ENCODE measurements at places on chromosomes 12 and 14.
A peak's percentile ranks its signal among the peaks of the same experiment; 100 is the strongest.

DNA sequence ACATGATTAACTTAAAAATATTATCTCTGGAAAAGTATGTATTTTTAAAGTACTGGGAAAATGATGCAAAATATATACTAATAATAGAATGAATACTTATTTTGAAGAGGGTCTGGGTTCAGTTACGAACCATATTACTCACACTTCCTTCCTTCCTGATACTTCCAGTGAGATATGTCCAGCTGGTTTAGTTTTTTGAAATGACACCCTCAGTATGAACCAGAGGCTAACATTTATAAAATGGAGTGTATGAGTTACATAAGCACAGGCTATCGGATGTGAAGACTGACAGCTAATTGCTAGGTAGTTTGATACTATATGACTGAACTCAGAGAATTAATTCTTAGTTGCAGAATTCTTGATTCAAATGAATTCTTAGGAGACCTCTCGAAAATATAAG lies 122.9 kb downstream of the OTOGL start:
- no peak for DNase-seq

- no peak for DNase-seq
Observed at GRCh38 chr14:86912709-86913108, 1080.3 kb downstream of the GALC start.

- DNase-seq, result no peak
Observed at GRCh38 chr12:47882781-47883546, 21.8 kb downstream of the VDR start.

- DNase-seq, result no peak
Observed at GRCh38 chr12:70251661-70252060, 8.4 kb downstream of the CNOT2 start.

GRCh38 chr14:36723530-36723929 lies 61.9 kb downstream of the PAX9 start:
- no peak for DNase-seq

DNA sequence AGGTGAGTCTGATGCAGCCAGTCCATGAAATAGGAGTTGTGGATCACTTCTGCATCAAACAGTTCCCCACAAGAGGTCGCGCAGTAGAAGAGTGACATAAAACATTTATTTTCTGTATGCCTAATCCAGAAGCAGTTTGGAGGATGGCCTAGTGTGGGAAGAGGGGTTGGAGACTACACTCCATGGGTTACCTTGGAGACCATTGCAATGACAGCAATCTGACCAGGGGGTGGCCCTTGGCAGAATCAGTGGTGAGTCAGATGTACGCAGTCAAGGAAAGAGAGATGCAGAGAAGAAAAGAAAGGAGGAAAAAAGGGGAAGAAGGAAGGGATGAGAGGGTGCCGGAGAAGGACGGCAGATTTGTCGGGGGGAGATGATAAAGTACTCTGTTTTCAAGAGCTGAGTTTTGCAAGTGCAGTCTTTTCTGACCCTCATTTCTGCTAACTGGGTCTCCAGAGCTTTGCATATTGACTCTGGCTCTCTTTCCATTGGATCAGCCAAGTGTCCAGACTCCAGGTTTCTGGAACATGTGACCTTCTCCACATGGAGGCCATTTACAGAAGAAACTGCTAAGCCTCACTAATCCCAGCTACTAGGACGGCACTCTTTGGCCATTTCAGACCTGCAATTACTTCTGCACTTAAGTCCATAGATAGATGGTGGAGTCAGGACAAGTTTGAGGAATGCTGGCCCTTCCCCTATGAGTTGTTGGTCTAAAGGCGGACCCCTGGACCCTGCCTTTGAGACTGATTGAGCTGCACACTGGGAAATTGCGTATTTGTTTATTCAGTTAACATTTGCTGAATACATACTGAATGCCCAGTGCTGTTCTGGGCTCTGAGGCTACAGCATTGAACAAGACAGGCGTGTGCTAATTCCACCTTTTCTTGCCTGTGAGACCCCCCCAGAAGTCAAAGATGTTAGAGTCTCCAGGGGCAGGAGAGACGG lies 424.2 kb downstream of the BCL11B start:
- no peak for DNase-seq

DNA sequence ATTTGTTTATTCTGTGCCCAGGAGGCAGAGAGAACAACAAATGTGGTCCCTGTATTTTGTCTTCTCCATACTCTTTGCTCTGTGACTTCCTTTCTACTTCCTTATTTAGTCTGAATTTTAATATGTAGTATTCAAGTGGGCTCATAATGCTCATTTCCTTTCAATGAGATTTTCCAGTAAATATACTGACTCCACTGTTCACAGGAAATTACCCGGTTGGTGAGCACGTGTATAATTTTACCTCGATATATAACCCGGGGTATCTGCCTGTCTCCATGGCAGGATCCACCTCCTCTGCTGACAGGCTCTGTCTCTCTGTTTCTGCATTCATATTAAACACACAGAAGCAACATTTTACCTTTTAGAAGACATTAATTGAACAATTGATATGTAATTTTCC lies 166.0 kb downstream of the SLC38A4 start:
- no peak for DNase-seq

- DNase-seq, result no peak
Observed at GRCh38 chr12:111275308-111275707, 93.6 kb downstream of the PHETA1 start.

DNA sequence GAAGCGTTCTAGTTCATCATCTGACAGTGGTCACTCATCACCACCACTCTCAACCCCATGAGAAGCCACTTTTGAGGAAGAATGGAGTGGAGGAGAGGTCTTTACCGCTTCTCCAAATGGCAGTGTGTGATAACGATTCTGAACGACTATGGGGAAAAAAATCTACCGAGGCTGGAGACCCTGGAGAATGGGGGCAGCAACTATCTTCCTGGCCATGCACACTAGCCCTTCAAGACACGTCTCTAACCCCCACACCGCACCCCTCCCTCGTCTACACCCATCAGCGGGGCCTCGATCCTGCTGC lies 365 bp downstream of the ING4 start:
- DNase-seq, result no peak

GRCh38 chr12:132523576-132524331 lies 33.8 kb downstream of the FBRSL1 start:
- DNase-seq, result peak; percentile 53

GRCh38 chr14:73125746-73126145 lies 10.6 kb upstream of the PSEN1 start:
- no peak for DNase-seq

GRCh38 chr14:78316786-78317185 lies 146.6 kb downstream of the NRXN3 start:
- no peak for DNase-seq

DNA sequence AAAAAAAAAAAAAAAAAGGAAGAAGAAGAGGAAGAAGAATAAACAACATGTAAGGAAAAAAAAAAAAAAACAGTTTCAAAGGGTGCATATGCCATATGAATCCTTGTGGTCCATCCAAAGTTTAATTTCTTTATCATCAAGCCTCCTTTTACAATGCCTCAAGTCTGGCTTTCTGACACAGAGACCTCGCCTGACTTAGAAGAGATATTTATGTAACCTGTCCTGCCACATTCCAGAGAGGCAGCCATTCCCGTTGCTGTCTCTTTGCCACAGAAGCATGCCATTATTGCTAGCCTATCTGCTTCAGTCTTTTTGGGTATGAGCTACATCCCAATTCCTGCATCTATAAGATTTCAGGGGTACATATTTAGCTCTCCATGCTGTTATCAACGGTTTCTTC lies 596.7 kb upstream of the ATP2B1 start:
- DNase-seq, result no peak

GRCh38 chr14:71488703-71489191 lies 443.5 kb upstream of the RGS6 start:
- no peak for DNase-seq

- DNase-seq, result no peak
Observed at GRCh38 chr12:78035901-78036606, 205.4 kb downstream of the NAV3 start.

GRCh38 chr12:69671597-69671996 lies 27.5 kb downstream of the BEST3 start:
- no peak for DNase-seq

DNA sequence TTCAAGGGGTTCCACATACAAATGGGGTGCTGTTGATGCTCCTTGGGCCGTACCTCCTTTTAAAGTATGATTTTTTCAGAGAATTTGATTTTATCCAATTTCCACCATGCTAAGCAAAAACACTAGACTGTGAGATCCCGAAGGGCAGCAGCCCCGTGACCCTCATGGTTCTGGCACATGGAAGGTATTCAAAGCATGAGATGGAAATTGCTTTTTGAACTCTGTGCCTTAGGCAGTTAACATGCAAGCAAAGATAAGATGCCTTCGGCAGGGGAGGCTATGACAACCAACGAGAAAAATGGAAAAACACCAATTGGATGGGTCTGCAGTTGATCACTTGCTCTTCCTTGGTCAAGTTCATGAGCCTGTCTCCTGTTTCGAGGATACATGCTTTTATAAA lies 120.8 kb upstream of the DIO3 start:
- DNase-seq, result no peak

GRCh38 chr12:120067084-120067869 lies 49.3 kb downstream of the RAB35 start:
- DNase-seq, result no peak

- DNase-seq, result no peak
Observed at GRCh38 chr14:24398653-24399446, at the start of gene NYNRIN. Gene NYNRIN (plus strand): TSS chr14:24399003. CDS start chr14:24399247, 244 bp downstream.

DNA sequence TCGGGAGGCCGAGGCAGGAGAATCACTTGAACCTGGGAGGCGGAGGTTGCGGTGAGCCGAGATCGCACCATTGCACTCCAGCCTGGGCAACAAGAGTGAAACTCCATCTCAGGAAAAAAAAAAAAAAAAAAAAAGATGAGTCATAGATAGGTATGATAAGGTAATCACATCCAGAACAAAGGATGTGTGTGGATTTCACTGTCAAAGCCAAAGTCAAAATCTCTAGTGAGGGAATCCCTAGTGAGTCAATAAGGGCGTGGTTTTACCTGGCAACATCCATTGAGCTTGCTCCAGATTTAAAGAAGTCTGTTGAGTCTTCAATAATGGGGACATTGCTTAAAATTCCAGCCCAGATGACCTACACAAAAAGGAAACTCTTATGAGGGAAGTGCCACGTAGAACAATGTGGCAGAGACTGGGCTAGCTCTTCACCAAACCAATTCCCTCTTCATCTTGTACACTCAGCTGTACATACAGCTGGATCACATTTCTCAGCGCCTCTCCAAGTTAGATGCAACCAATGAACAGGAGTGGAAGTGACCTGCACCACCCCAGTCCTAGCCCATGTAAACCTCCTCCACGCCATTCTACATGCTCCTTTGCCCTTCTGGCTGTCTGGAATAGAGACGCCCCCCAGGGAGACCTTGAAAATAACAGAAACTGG lies 23.4 kb downstream of the ALDH1L2 start:
- DNase-seq, result no peak

DNA sequence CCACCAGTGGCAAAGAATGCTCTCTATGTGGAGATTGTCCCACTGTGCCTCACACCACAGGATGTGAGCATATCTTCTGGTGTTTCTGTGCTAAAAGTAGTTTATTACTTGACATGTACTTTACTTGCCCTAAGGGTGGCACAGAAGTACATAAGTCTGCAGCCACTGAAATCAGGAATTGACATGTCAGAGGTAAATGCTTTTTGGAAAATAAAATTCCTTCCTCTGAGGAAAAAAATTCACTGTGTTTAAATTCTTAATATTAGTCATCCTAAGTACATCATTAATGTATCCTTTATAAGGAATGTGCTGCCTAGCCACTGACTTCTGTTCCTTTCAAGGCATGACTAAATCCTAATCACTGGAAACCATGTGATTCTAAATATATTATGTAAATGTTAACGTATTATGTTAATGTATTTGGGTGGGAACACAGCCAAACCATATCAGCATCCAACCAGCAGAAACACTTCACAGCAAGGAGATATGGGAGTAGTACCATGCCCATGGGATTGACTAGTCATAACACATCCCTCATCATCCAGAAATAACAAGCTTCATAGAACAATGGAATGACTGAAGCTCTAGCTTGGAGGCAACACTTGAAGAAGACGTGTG lies 239.7 kb upstream of the PPFIA2 start:
- no peak for DNase-seq

DNA sequence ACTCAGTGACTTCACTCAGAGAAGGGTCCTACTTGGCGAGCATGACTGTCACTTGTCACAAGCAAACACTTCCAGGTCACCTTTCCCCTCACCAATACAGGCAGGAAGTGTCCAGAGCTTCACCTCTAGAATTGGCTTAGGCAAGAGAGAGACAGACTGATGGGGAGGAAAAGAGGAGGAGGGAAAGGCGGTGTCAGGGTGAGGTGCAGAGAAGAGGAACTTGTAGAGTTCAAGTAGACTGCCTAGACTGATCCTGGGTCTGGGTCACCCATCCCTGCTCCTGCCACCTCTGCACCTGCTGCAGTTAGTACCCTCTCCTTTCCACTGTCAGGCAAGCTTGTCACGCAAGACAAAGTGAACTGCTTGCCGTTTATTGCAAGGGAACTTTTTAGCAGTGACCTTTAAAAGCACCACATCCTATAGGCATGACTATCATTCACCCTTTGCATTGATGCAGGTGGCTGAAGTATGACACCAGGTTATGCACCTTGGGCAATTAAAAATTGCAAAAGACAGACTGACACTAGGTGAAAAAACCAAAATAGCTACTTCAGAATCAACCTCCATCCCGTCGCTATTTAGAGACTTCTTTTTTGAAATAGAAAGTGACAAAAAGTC lies 292.4 kb downstream of the SYT1 start:
- DNase-seq, result no peak

DNA sequence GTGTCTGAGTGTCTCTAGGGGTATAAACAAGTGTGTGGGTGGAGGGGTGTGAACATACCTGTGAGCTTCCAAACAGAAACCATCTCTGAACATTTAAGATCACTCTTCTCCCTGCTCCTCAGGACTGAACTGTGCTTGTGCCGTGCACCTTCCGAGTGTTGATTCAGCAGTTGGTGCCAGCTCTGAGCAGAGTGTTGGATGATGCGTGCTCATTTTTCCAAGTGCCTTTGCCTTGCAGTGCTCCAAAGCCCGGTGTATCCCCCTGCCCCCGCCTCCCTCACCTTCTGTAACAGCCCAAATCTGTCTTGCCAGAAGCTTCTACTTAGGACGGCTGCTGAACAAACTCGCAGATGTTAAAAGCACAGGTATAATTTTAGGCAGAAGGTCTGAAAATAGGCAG lies 4.4 kb downstream of the WSCD2 start:
- DNase-seq, result no peak

DNA sequence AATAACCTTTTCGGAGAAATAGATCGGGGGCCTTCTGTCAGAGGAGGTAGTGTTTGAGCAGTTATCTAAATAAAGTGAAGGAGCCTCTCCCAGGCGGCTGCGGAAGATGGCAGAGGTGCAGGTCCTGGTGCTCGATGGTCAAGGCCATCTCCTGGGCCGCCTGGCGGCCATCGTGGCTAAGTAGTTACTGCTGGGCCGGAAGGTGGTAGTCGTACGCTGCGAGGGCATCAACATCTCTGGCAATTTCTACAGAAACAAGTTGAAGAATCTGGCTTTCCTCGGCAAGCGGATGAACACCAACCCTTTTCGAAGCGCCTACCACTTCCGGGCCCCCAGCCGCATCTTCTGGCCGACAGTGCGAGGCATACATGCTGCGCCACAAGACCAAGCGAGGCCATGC lies 186.1 kb downstream of the KTN1 start:
- no peak for DNase-seq

- no peak for DNase-seq
Observed at GRCh38 chr12:94267921-94268471, 119.6 kb downstream of the PLXNC1 start.

- no peak for DNase-seq
Observed at GRCh38 chr14:104690861-104691455, 1.5 kb downstream of the INF2 start.

Measured in stimulated activated CD8-positive, alpha-beta memory T cell treated with anti-CD3 and anti-CD28 coated beads, Interleukin-12 subunit alpha, Interleukin-12 subunit beta, amount 100 ng/mL, for 4 hours (primary cell).